Natural killer cell treated with Interleukin-12 subunit alpha and Interleukin-12 subunit beta and Interleukin-15 and Interleukin-18, amount 100 ng/mL, for 72 hours (primary cell): ENCODE measurements at places on chromosomes 2 and 18. TPM values are rescaled to one million over a fixed set of nuclear protein-coding genes. Genes with fewer than 3 reads are reported as not detected.

GRCh38 chr2:222877556-222878300 is 16.9 kb downstream of the ACSL3 start:
- H3K27me3 ChIP-seq, result no peaks in the 10 kb centered on the region
- peaks cover 21% of the 10 kb centered on the region for H3K4me1 ChIP-seq
- H3K4me3 ChIP-seq, result no peak overlapping the region
- DNase-seq, result no peak
- no peaks in the 10 kb centered on the region for H3K36me3 ChIP-seq

- no peaks in the 10 kb centered on the region for H3K27me3 ChIP-seq
- no peak overlapping the region for H3K4me3 ChIP-seq
- no peaks in the 10 kb centered on the region for H3K36me3 ChIP-seq
- no peak overlapping the region for H3K27ac ChIP-seq
- no peak for DNase-seq
These were observed 95.7 kb downstream of the ICOS start for GRCh38 chr2:204032301-204032700.

GRCh38 chr2:120365236-120365793 is 19.4 kb downstream of the INHBB start:
- H3K36me3 ChIP-seq, result no peaks in the 10 kb centered on the region
- H3K27me3 ChIP-seq, result peaks cover 6% of the 10 kb centered on the region
- H3K27ac ChIP-seq, result no peak overlapping the region
- no peak overlapping the region for H3K4me3 ChIP-seq
- no peaks in the 10 kb centered on the region for H3K4me1 ChIP-seq
- no peak for DNase-seq

GRCh38 chr2:184834699-184835397 is 236.5 kb downstream of the ZNF804A start:
- H3K27me3 ChIP-seq, result no peaks in the 10 kb centered on the region
- no peak overlapping the region for H3K27ac ChIP-seq
- H3K36me3 ChIP-seq, result no peaks in the 10 kb centered on the region
- no peak overlapping the region for H3K4me3 ChIP-seq
- DNase-seq, result no peak
- no peaks in the 10 kb centered on the region for H3K4me1 ChIP-seq

DNA sequence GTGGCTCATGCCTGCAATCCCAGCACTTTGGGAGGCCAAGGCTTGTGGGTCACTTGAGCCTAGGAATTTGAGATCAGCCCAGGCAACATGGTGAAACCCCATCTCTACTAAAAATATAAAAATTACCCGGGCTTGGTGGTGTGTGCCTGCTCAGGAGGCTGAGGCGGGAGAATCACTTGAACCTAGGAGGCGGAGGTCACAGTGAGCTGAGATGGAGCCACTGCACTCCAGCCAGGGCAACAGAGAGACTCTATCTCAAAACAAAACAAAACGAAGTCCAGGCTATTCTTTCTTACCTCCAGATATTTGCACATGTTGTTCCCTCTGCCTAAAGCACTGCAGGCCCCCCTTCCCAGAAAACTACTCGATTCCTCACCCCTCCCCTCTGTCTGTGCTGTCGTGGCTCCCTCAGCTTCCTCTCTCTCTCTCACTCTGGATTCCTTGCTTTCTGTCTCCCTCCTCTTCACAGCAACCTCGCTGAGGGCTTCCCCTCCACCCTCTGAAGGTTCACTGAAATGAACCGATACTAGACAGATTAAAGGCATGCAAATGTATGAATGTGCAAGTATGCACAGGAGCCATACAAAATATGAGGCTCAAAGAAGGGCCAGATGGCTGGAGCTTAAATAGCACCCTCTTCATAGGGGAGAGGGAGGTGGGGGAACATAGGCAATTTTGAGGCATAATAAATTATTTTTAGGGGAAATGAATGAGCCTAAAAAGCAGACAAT is 18.5 kb downstream of the TMEM177 start:
- no peak overlapping the region for H3K4me3 ChIP-seq
- no peak overlapping the region for H3K27ac ChIP-seq
- peaks cover 4% of the 10 kb centered on the region for H3K4me1 ChIP-seq
- DNase-seq, result no peak

DNA sequence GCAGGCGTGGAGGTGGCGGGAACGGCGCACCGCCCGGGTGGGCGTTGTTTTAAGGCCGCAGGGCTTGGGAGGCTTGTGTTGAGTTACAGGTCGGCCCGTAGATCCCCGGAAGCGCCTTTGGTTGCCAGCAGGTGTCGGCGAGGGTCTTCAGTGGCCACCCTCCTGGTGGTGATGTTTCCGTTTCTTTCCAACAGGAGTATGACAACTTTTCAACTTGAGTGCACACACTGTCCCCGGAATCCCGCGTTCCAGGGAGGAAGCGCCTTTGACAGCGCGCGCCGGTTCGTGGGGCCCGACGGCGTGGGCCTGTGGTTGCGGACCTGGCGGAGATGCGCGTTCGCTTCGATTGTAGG is 1.0 kb upstream of the HDAC4 start:
- peaks cover 26% of the 10 kb centered on the region for H3K4me1 ChIP-seq
- H3K27ac ChIP-seq, result peak overlapping the region; percentile 94
- H3K36me3 ChIP-seq, result no peaks in the 10 kb centered on the region
- peak overlapping the region; percentile 94 for H3K4me3 ChIP-seq
- H3K27me3 ChIP-seq, result no peaks in the 10 kb centered on the region
- DNase-seq, result no peak

DNA sequence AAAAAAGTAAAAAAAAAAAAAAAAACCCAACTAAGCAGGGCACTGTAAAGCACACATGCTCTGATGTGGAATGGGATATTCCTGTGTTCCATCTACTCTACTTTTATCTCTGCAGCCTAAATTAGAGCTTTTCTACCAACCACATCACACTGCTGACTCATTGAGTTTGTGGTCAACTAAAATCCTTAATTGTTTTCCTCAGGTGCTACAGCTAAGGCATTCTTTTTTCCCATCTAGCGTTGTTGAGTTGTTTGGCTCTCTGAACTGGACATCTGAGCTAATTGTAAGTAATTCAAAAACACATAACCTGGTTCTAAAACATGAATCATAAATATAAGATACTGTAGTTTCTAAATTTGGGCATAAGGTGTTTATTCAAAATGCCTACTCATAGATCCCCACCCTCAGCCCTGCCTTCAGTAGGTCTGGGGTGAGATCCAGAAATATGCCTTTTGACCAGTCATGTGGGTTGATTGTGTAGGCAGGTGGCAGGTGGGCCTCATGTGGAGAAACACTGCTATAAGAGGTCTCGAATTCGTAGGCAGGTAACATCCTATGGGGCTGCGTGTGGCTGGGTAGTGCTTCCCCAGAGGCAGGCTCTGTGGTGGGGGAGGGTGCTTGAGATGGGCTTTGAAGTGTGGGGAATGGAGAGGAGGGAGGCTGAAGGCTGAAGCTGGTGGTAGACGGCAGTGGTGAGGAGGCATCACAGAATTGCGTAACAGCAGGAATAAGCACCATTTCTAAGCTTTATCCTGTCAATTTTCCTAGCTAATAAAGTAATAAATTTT is 27.2 kb downstream of the ANKRD29 start:
- no peak overlapping the region for H3K4me3 ChIP-seq
- H3K4me1 ChIP-seq, result peaks cover 14% of the 10 kb centered on the region
- no peak for DNase-seq
- no peak overlapping the region for H3K27ac ChIP-seq
- H3K27me3 ChIP-seq, result peaks cover 22% of the 10 kb centered on the region

- H3K27ac ChIP-seq, result no peak overlapping the region
- H3K27me3 ChIP-seq, result peaks cover 10% of the 10 kb centered on the region
- H3K36me3 ChIP-seq, result no peaks in the 10 kb centered on the region
- no peaks in the 10 kb centered on the region for H3K4me1 ChIP-seq
- DNase-seq, result no peak
These were observed 59.7 kb upstream of the SALL3 start for GRCh38 chr18:78919956-78920355.

DNA sequence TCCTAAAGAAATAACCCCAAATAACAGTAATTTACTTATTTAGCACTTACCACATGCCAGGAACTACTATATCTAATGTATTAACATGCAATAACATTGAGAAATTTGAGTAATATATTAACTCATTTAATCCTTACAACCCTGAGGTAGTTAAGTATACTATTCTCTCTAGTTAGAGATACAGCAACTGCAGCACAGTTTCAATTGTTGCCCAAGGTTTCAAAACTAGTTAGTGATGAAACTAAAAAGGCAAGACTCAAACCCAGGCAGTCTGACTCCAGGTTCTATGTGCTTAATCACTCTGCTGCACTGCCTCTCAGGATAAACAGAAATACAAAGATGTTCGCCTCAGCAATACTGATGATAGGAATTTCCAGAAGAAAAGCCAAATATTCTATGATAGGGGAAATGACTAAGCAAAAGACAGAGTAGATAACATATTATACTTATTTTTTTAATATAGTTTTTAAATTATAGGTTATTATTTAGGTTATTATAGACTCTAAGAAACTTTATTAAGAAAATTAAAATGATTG is 88.0 kb downstream of the SS18 start:
- H3K27ac ChIP-seq, result no peak overlapping the region
- H3K4me3 ChIP-seq, result no peak overlapping the region
- DNase-seq, result no peak
- H3K36me3 ChIP-seq, result no peaks in the 10 kb centered on the region

- no peak overlapping the region for H3K27ac ChIP-seq
- H3K4me1 ChIP-seq, result peaks cover 9% of the 10 kb centered on the region
- no peak for DNase-seq
- H3K36me3 ChIP-seq, result no peaks in the 10 kb centered on the region
These were observed 132.6 kb upstream of the CDCA7 start for GRCh38 chr2:173221937-173222594.

DNA sequence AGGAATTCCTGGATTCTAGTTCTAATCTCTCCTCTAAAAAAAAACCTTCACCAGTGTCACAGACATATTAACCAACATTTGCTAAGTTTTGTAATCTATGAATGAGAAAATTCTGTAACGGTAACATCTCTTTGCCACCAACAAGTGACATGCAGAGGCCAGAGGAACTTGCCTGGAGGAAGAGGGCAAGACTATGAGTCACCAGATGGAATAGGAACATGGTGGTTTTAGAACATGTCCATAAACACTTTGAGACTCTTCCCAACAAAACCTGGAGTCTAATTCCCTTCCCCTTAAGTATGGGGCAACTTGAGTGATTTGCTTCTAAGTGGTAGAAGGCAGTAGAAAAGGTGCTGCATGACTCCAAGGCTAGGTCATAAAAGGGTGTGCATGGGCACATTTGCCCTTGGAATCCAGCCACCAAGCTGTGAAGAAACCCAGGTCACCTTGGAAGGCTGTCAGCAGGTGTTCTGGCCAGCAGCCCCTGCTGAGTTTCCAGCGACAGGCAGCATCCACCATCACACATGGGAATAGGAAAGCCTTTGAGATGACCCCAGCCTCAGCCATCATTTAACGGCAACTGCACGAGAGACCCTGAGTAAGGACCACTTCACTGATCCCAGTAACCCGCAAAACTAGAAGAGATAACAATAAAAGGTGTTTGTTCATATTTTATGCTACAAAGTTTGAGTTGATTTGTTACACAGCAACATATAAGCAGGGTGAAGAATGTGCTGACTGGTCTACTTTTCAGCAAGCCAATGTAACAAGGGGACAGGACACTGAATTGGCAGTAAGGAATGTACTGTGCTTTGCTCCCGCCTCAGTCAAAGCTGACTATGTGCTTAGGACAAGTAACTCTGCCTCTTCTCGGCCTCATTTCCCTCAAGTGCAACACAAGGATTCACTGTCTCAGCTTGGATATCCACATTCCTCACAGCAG is 90.6 kb downstream of the SKA1 start:
- peaks cover 11% of the 10 kb centered on the region for H3K27me3 ChIP-seq
- no peaks in the 10 kb centered on the region for H3K36me3 ChIP-seq
- H3K27ac ChIP-seq, result no peak overlapping the region
- H3K4me1 ChIP-seq, result no peaks in the 10 kb centered on the region
- DNase-seq, result no peak
- no peak overlapping the region for H3K4me3 ChIP-seq

GRCh38 chr2:45287045-45287444 is 277.8 kb upstream of the SIX2 start:
- peaks cover 32% of the 10 kb centered on the region for H3K27me3 ChIP-seq
- no peaks in the 10 kb centered on the region for H3K4me1 ChIP-seq
- no peak overlapping the region for H3K27ac ChIP-seq
- no peak overlapping the region for H3K4me3 ChIP-seq

GRCh38 chr2:107064750-107065149 is 178.8 kb upstream of the ST6GAL2 start:
- no peaks in the 10 kb centered on the region for H3K27me3 ChIP-seq
- no peak overlapping the region for H3K4me3 ChIP-seq
- no peak overlapping the region for H3K27ac ChIP-seq
- H3K36me3 ChIP-seq, result no peaks in the 10 kb centered on the region
- no peaks in the 10 kb centered on the region for H3K4me1 ChIP-seq

GRCh38 chr2:71595569-71595968 is 142.2 kb downstream of the DYSF start:
- no peak overlapping the region for H3K27ac ChIP-seq
- no peaks in the 10 kb centered on the region for H3K4me1 ChIP-seq
- no peaks in the 10 kb centered on the region for H3K27me3 ChIP-seq
- no peak overlapping the region for H3K4me3 ChIP-seq
- H3K36me3 ChIP-seq, result no peaks in the 10 kb centered on the region

DNA sequence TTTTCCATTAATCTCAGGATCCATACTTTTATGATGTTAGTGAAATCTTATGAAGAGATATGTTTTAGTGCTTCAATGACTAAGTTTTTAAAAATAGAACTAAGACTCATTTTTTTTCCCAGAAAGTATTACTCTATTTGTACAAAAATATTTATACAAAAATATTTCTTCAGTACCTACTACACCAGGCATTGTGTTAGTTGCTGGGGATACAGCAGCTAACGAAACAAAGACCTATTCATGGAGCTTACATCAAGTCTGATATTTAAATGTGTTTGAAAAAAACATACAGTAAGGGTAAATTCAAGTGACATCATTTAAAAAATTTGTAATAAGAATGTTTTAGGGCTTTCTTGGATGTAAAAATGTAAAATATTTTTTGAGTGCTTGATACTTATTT is 11.6 kb downstream of the VAPA start:
- no peak for DNase-seq
- no peak overlapping the region for H3K27ac ChIP-seq
- H3K27me3 ChIP-seq, result no peaks in the 10 kb centered on the region
- no peak overlapping the region for H3K4me3 ChIP-seq

The MARCHF4 gene
- not detected for total RNA-seq

The SH2D6 gene
- 0.81 TPM for total RNA-seq

The CTNNA2 gene
- total RNA-seq, result not detected
